ENCODE measurements at places on chromosomes 7 and 10.

DNA sequence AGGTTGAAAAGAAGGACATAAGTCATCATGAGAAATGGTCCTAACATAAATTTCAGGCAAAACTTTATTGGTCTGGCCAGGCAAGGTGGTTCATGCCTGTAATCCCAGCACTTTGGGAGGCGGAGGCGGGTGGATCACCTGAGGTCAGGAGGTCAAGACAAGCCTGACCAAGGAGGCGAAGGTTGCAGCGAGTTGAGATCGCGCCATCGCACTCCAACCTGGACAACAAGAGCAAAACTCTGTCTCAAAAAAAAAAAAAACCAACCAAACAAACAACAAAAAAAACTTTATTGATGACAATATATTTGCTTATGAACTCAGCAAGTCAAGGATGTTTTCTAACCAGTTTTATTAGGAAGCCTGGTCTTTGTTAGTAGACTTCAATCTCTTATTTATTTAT is 54.6 kb upstream of the ARHGAP21 start:
- no peak for DNase-seq

GRCh38 chr7:76386691-76387260 is 22.7 kb downstream of the SSC4D start:
- no peak for DNase-seq

DNA sequence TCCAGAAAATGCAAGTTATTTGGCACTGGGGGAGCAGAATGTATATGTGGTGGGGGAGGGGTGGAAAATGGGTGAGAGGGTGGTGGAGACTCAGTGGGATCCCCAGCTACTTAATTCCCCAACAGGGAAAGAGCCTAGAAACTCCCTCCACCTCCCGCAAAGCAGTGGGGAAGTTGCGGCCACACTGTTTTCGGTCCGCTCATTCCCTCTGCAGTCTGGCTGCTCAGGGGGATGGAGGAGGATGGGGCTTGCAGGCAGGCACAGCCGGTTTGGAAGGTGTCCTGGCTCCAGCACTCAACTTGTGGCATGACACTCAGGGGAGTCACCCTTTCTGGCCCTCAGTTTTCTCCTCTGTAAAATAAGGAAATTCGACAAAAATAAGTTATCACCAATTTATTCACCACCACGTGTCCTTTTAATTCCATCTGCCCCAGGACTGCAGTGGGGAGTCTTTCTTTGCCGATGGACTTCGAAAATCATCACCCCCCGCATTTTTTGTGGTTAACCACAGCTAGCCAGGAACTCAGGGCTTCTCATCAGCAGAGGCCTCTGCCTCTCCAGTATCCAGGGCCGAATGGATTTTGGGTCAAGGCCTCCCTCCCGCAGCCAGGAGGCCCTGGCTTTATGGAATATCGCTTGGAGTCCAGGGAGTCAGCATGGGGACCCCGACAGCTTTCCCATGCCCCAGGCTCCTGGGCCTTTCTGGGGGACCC is 1.6 kb upstream of the HTRA1 start:
- DNase-seq = no peak

DNA sequence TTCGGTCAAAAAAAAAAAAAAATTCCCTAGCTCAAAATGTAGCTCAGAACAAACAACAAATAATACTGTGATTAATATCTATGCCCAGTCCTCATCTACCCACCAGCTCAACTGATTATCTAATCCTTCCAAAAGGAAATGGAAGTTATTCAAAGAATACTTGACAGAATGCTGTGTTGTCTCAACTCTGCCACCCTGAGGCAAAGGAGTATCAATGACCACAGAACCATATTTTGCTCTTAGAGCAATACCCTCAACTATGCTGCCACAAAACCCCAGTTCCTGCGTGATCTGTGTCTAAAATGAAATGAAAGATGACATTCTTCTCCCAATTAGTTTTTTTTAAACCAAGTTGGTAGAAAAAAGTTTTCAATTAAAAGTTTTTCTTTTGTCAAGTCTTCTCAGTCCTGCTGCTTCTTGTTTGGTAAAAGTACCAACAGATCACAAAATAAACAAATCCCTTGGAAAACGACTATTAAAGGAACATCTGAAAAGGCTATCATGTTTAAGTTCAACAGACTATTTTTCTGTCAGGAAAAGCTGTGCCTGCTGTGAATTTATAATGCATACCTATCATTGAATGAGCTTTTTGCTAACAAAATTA is 21.6 kb downstream of the RBM28 start:
- DNase-seq = no peak

DNA sequence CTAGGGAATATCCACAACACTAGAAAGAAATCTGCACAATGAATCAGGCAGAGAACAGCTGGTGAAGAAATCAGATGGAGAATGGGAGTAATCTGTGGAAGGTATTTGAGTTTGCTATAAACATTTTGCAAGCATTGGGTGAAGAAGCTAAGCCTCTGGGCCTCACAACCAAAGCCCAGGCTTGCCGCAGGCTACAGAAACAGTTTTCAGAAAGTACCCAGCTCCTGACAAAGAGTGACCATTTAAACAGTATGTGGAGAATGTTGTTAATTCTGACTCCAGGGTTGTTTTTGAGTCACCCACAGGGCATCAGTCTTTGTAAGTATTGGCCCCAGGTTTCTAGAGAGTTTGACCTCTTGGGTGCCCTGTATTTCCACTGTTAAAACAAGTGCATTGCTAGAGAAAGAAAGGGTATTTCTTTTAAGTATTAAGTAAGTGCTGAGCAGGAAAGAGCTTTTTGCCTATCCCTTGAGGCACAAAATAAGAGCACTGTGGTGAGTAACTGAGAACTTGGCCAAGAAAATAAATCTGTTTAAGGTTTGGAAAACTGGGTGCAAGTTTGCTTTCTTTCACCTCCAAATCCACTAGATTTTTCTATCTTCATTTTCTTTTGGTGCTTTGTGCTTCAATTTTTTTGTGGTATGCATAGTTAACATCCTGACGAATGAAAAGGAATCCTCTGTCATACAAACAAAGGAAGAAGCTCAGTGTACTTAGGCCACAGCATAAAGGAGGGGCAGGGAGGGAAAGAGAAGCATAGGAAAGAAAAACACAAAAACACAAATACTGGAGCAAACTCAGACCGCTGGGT is 691.8 kb downstream of the SUGCT start:
- no peak for DNase-seq

- no peak for DNase-seq
Measured at GRCh38 chr7:57250801-57251200, 118.6 kb upstream of the ZNF479 start.

DNA sequence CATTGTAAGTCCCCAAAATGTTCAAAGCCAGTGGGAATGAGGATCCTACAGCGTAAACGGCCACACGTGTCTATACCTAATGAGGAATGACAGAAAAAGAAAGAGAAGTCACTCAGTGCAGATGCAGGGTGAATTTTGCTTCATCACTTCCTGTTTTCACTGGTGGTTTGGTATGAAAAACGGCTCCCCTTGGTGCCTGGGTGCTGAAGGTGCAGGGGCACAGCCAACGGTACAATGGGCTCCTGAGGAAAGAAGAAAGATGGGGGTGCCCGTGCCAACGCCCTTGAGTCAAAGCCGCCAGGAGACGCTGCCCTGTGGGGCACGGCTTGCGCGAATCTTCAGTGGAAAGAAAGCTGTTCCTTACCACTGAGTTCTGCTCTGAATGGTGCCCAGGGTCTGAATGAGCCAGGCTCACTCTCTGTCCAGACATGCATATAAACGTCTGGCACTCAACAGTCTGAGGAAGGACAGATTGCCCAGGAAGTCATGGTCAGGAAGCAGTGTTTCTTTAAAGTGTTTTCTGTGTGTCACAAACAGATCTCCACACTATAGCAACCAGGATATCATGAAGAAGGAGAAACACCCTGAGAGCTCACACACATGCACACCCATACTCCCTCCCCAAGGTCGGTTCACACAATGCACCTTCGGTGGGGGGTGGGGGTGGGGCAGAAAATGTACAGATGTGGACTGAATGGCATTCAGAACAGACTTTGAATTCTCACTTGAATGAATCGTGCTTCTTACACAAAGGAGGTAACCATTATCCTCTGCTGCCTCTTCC is 105.8 kb downstream of the ELMO1 start:
- peak; percentile 70 for DNase-seq

- DNase-seq = no peak
Measured at GRCh38 chr7:129454249-129454551, 20.0 kb downstream of the STRIP2 start.

DNA sequence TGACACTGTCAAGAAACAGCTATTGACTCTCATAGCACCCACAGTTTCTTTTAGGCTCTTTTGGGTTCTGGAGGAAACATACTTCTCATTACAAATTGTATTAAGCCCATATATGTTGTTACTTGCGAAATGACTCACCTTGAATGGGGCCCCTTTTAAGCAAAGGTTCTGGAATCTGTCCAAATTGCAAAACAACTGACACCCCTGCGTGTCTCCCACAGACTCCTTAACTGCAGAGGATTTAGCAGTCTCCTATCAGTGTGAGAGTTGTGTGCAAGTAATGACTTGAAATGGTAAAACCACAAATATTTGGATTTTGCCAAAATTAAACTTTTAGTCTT is 192.3 kb downstream of the DNAJC1 start:
- no peak for DNase-seq

DNA sequence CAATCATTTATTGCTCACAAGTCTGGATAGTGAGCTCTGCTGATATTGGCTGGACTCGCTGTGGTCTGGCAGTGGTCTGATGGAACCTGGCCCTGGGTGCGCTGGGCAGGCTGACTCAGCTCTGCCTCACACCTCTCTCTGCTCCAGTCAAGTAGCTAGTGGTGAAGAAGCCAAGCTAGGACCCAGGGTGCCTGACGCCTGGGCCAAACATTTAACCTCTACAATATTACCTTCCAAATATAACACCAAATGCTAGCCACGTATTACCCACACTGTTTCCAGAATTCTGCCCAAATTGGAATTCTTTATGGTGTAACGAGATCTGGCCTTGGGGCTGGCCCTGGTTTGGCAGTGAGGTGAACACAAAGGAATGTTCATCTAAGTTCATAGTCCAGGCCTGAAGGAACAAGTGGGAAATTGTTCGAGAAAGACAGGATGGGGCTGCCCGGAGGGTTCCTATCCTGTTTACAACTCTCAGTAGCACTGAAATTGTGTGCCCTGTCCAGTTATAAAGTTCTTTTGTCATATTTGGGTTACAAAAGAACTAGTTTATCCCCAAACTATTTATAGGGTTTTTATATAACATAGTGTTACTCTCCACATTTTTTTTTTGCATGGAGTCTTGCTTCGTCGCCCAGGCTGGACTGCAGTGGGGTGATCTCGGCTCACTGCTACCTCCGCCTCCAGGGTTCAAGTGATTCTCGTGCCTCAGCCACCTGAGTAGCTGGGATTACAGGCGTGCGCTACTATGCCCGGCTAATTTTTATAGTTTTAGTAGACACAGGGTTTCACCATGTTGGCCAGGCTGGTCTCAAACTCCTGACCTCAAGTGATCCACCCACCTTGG is 16.3 kb downstream of the OR2AE1 start:
- no peak for DNase-seq

GRCh38 chr7:66105263-66105748 is 9.3 kb upstream of the CRCP start:
- DNase-seq = no peak

GRCh38 chr7:134327896-134328295 is 11.2 kb upstream of the SLC35B4 start:
- DNase-seq = peak; percentile 66

- DNase-seq = no peak
Measured at GRCh38 chr10:94500063-94500462, 45.5 kb upstream of the HELLS start.

DNA sequence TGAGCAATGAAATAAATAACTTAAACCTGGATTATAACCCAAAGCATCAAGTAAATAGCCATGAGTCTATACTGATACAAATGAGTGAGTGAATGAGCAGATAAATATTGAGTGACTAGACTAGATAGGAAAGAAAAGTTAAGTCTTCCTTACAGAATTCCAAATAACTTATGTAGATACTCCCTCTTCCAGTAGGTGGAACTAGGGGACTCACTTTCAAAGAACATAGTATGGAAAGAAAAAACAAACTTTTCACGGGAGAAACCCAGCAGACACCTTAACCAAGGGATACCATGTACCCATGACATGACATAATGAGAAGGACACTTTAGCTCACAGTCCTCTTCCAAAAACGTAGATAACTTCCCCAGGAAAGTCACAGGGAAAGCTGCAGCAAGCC is 32.2 kb downstream of the CSGALNACT2 start:
- DNase-seq = no peak

- no peak for DNase-seq
Measured at GRCh38 chr10:125350519-125350918, 190.2 kb upstream of the CTBP2 start.

DNA sequence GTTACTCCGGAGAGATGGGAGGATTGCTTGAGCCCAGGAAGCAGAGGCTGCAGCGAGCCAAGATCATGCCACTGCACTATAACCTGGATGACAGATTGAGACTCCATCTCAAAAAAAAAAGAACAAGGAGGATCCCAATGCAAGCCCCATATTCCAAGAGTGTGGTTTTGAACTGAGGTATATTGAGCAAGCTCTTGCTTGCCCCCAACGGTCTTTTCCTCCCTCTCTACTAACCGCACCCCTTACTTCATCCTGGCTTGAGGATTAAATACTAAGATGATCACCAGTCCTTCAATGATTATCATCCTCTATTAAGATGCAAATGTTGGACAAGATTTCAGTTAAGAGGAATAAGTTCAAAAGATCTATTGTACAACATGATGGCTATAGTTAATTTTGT is 12.5 kb upstream of the SRGN start:
- DNase-seq = no peak

DNA sequence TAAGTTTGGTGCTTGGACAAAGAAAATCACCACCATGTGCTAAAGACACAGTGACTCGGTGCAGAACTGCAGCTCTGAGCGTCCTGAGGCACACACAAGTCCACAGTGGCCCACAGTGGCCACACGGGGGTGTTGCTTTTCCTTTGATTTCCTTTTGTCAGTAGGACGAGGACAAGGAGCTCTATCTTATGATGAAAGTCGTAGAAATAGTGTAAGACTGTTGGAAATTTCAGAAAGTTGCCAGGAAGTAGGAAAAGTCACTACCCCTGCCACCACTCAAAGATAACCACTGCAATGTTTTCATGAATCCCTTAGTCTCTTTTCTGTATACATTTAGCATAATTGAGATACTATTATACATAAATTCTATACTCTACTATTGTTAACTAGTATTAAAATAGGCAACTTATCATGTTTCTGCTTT is 146.0 kb downstream of the TNS3 start:
- peak; percentile 5 for DNase-seq

DNA sequence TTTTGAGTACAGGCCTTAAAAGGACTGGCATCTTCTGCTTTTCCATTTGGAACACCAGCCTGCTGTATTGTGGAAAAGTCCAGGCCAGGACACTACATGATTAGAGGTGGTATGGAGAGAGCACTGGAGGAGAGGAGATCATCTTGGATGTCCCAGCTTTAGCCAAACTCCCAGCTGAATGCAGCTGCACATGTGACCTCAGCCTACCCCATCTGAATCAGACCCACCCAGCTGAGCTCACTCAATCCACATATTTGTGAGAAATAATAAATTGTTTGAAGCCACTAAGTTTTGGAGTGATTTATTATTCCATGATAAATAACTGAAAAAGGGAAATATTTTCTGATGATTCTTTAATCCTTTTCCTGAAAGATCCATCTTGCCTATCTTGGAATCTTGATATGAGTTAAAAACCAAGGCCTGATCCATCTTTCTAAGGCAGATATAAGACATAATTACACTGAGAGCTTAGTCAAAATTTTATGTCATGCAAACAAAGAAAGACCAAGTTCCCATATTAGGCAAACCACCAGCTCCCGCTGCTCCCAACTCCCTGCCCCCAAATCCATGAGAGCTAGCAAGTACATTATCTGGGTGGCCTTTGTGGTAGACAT is 55.1 kb upstream of the TRIL start:
- no peak for DNase-seq

All from stimulated activated naive CD8-positive, alpha-beta T cell treated with anti-CD3 and anti-CD28 coated beads, Interleukin-15, Interleukin-2, amounts not matched to agents 100 U/mL and 50 U/mL, for 24 hours (primary cell).